ENCODE measurements at places on chromosomes 11 and 22. TPM values are rescaled to one million over a fixed set of nuclear protein-coding genes. Genes with fewer than 3 reads are reported as not detected.

Gene SLC22A6
- not detected for total RNA-seq

- ATAC-seq, result no peak
Observed at GRCh38 chr11:19714022-19714386, 1.4 kb downstream of the NAV2 start.

GRCh38 chr11:16912692-16913111, 101.5 kb downstream of the PLEKHA7 start:
- no peak for ATAC-seq

Gene EED
- total RNA-seq, result 78.2 TPM

GRCh38 chr22:39664485-39665200, 94.1 kb downstream of the CACNA1I start:
- ATAC-seq, result no peak

Gene SYT12
- 0.08 TPM for total RNA-seq
